LNCaP clone FGC (cell line): ENCODE measurements at places on chromosomes 5 and 9.

DNA sequence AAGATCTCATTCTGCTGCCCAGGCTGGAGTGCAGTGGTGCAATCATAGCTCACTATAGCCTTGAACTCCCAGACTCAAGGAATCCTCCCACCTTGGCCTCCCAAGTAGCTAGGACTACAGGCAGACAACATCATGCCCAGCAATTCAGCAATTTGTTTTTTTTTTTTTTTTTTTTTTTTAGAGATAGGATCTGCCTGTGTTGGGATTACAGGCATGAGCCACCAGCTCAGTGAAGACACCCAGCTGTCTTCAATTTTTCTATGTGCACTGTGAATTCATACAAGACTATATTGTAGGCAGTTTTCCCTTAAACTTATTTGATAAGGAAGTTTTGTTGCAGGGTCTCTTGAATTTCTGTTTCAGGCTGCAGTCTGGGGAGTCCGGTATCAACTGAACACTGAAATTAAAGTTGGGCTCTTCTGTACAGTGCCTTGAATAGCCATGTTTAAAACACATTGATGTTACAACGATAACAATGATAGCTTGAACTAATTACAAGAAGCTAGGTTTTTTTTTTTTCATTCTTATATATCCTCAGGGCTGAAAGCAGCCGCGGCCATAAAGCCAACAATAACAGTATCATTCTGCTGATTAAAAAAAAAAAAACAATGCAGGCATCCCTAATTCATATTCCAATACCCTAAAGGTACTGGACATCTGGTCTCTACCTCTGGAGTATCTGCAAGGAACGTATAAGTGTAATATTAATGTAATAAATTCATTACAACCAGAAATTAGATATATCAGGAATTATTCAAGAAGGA, 63.5 kb downstream of the MPDZ start:
- no peak for DNase-seq

DNA sequence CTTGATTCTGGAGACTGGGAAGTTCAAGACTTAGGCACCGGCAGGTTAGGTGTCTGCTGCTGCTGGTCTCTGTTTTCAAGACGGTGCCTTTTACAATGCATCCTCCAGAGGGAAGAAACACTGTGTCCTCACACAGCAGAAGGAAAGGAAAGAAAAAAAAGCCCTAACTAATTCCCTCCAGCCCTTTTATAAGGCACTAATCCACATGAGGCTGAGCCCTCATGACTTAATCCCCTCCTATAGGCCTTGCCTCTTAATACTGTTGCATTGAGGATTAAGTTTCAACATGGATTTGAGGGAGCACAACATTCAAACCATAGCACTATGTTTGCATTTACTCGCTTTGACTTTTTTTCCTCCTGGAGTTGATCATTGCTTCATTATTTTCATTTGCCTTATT, 585.9 kb downstream of the TLR4 start:
- no peak for DNase-seq

DNA sequence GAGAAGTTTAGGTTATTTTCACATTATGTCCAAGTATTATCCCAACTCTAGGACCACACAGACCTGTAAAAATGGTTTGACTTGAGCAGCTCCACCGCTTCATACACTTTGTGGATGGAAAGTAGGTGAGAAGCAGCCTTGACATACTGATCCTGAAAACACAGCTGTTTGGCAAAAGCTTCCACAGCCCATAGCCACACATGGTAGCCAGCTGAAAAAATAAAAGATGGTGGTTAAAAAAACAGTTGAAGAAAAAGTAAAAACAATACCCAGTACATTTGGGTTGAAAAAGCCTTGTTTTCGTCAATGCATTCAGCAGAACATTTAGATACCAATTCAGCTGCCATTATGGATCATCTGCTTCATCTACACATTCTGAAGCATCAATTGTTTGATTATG, 36.7 kb downstream of the GEMIN5 start:
- no peak for DNase-seq

DNA sequence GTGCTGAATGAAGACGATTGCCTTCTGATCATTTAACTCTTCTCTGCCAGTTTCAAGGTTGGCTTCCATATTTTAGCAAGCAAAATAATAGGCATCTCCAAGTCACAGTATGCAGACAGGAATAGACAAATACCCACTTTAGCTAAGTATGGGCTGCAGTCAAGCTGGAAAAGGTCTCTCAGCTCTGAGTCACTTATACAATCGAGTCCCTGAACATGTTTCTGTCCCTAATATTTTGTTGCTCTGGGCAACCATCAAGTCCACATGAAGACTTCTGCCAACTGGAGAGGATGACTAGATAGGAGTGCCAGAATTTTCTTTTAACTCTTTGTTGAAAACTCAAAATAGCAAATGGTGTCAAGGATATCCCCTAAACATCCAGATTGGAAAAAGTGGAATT, 575.3 kb downstream of the RAB3C start:
- DNase-seq, result no peak

- DNase-seq, result peak; percentile 59
Measured at GRCh38 chr5:81657386-81657785, 93.5 kb downstream of the SSBP2 start.

- DNase-seq, result no peak
Measured at GRCh38 chr9:87699835-87700234, 26.1 kb upstream of the CTSL start.

DNA sequence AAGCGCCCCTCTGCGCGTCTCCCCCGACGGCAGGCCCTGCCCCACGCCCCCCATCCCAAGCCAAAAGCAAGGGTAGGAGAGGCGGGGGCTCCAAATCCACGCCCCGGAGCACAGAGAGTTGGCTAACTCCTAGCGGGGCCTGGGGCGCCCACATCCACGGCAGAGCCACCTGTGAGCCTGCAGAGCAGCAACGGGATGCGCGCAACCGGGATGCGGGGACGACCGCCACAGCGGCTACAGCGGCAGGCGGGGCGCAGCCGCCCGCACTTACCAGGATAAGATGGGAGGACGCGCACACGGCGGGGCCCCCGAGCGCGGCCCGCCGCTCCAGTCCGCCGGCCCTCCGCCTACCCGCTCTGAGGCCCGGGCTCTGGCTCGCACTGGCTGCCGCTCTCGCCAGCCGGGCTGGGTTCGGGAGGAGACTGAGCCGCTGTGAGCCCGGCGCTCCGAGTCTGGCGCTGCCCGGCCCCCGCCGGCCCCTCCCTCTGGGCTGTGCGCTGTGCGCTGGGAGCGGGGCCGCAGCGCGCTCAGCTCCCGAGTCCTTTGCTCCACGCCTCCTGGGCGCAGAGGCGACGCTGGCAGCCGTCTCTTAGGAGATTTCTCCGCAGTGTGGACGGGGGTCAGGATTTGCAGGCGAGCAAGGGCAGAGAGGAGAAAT, at the start of gene SLC24A2:
TSS of gene SLC24A2 (minus strand) at position 424 of the 658 bp plus-strand sequence.
- DNase-seq, result no peak

- no peak for DNase-seq
Measured at GRCh38 chr9:120183615-120184014, 396.4 kb downstream of the CDK5RAP2 start.

GRCh38 chr5:32163053-32163452, 11.1 kb downstream of the GOLPH3 start:
- no peak for DNase-seq

DNA sequence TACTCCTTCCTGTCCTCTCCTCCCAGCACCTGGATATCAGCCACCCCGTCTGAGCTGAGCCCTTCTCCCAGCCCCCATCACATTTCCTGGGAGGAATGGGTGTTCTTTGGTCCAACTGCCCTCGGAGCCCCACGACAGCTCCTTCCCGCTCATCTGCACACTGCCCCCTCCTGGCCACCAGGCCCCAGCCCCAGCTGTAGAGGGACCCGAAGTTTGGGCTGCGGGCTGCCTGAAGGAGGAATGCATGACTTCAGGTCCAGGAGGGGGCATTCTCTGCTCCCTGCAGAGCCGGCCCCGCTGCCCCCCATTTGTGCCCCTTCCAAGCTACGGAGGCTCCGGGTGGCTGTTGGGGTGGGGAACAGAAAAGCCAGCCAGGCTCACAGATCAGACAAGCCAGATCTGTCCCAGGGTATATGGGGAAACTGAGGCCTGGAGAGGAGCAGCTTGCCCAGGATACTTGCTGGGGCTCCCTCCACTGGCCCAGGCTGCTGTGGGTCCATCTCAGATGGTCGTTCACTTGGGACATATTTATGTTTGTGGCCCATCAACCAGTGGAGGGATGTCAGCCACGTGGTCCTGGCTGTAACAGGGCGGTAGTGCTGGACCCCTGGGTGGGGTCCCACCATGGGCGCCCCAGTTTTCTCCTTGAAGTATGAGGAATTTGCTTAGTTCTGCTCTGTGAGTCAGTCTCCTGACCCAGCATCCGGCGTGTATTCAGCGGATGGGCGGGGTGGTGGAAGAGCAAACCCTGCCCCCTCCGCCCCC, 33.1 kb downstream of the DAB2IP start:
- no peak for DNase-seq

DNA sequence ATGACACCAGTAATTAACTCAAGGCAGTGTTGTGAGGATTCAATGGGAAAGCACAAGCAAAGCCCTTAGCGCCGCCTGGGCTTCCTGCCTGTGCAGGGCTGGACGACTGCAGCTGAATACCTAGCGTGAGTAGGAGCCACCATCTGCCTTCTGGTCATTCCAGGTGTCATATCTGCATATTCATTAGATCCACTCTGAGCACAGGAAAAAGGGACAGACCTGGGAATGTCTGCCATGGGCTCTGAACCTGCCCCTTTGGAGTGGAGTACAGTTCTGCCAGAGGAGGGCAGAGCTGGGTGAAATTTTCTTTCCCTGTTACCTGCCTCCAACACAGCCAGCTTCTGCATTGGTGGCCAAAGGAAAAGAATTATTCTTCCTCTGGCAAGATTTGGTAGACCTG, 298.8 kb downstream of the NSG2 start:
- DNase-seq, result no peak

- DNase-seq, result no peak
Measured at GRCh38 chr5:97067296-97067850, 75.0 kb downstream of the LIX1 start.

DNA sequence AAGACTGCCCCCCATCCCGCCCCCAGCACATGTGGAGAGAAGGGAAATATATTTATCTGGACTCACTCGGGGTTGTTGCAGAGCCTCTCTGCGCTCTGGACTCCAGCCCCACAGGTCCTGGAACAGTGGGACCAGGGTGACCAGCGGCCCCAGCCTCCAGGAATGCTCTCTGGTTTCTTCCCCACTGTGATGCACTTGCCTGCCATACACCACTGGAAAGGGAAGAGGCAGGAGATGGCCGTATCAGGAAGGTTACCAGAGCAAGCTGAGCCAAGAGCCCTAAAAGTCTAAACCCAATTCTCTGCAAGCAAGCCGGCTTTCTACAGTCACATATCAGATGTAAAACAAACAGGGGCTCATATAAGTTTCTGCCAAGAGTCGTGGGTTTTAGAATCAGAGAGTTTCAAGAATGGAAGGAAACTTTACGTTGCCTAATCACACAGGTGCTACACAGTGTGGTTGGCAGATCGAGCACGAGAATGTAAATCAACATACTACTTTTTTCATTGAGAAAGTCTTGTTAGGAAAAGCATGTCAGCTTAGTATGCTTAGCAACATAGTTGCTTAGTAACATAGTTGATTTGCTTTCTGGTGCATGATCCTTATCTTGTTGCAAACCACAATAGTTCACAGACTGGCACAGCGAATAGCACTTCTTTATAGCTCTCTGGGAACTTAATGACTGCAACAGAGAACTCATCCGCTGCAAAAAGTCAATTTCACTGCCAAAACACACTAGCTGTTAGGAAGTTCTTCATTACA, 201.2 kb downstream of the TARS1 start:
- DNase-seq, result peak; percentile 80

- DNase-seq, result no peak
Measured at GRCh38 chr5:129807162-129807814, 59.4 kb downstream of the MINAR2 start.

- DNase-seq, result no peak
Measured at GRCh38 chr5:143938230-143938629, 126.3 kb downstream of the HMHB1 start.

GRCh38 chr9:132287256-132287760, 67.5 kb downstream of the SETX start:
- DNase-seq, result no peak
